Lower lobe of right lung (tissue), 2 donors: ENCODE measurements at places on chromosomes 6 and 20.
A peak's percentile ranks its signal among the peaks of the same experiment; 100 is the strongest.

DNA sequence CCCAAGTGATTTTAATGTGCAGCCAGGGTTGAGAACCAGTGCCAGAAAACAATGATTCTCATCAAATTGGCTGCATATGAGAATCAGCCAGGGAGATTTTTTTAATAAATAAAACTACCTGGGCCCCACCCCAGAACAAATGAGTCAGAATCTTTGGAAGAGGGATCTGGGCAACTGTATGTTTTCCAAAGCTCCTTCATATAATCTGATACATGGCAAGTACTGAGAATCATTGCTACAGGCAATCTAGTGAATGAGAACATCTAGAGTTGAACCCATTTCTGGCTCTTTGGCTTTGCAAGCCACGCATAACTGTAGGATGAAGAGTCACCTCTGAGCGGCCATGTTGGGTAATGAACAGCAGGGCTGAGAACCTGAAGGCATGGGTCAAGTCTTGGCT lies 26.1 kb upstream of the DSP start:
- DNase-seq = no peak

- no peak for DNase-seq
These were observed 693 bp upstream of the SLC29A1 start for GRCh38 chr6:44222486-44223318.

DNA sequence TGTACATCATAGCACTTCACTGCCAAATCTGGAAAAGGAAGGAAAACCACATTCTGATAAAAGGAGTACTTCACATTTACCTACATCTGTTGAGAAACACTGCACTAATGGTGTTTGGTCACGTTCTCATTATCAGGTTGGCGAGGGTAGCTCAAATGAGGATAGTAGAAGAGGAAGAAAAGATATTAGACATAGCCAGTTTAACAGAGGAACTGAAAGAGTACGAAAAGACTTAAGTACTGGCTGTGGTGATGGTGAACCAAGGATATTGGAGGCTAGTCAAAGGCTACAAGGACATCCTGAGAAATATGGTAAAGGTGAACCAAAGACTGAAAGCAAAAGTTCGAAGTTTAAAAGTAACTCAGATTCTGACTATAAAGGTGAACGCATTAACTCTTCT lies 32.0 kb upstream of the GJA10 start:
- no peak for DNase-seq

DNA sequence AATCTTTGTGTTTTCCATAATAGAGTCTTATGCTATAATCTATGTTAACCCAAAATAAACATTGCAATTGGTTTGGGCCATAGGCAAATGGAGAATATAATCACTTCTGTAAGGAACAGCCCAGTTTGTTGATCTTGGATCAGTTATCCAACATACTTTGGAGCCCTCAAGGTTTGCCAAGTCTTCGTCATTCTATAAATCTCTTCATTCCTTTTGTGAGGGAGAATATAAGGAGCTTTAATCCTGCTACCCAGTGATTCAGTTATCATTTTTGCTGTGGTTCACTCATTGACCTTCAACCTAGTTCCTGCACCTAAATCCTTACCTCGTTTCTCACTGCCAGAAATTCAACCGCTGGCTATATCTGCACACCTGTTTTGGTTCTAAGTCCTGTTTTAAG lies 500.3 kb upstream of the PTCHD4 start:
- DNase-seq = no peak

DNA sequence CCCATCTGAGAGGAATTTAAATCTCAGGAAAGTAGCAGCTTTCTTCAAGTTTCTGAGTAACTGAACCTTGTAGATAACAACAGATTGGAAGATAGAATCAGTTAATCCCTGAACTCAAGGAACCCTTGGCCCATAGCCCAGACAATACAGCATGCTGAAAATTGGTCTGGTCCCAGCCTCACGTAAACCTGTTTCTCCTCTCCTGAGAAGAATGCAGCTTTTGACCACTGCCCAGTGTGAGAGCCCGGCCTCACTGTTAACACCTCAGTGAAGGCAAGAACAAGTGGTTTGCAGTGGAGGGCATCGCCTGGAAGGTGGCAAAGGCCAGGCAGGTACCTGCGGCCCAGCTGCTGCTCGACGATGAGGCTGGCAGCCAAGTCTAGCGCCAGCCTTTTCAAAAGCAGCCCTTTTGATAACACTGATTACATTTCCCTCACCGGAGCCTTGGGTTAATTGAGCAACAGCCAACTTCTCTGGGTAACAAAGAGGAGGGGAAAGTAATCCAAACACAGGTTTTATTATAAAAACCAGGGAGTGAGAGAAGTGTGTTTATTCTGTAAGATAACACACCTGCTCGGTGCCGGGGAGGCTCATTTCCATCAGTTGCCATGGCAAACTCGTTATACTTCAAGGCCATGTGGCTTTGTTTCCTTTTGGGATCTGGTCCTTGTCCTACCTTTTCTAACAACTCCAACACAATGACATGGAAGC lies 54.0 kb downstream of the TRAF3IP2 start:
- DNase-seq = peak; percentile 75

- no peak for DNase-seq
These were observed 22.0 kb upstream of the SLC2A12 start for GRCh38 chr6:134074151-134075055.

- no peak for DNase-seq
These were observed 46.1 kb upstream of the JAG1 start for GRCh38 chr20:10719740-10720385.

- no peak for DNase-seq
These were observed 135.6 kb downstream of the HIVEP1 start for GRCh38 chr6:12147557-12148316.

DNA sequence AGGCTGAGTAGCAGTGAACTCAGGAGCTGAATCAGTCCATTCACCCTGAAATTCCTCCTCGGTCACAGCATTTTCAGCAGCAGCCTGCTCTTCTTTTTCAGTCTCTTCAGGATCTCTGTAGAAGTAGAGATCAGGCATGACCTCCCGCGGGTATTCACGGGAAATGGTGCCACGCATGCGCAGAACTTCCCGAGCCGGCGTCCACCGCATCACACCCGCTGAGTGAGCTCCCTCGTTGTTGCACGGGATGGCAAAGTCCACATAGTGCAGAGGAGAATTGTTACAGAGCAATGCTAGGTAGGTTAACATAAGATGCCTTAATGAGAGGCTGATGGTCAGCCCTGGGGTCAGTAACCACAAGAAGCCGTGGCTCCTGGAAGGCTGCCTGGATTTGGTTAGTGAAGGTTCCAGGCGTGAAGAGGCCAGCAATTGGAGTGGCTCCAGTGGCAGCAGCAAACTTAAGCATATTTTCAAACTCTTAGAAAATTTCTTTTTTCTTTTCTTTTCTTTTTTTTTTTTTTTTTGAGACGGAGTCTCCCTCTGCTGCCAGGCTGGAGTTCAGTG lies 113.5 kb upstream of the HDAC2 start:
- DNase-seq = no peak

- no peak for DNase-seq
These were observed 635 bp upstream of the ELOVL2 start for GRCh38 chr6:11044712-11045167.

DNA sequence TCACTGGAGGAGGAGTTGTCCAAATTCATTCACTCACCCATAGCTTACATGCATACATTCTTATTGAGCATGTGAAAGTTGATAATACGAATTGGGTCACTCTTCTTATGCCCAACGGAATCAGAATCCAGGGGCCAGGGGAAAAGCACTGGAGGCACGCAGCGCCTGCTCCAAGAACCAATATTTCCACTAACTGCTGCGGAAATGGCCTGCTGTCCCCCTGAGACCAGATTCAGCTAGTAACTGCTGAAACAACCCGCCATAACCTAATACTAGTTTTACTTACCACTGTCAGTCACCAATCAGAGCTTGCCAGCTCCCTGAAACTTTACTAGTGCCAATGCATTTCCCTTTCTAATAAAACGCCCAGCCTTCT lies 641 bp upstream of the FKBP1A start:
- no peak for DNase-seq

DNA sequence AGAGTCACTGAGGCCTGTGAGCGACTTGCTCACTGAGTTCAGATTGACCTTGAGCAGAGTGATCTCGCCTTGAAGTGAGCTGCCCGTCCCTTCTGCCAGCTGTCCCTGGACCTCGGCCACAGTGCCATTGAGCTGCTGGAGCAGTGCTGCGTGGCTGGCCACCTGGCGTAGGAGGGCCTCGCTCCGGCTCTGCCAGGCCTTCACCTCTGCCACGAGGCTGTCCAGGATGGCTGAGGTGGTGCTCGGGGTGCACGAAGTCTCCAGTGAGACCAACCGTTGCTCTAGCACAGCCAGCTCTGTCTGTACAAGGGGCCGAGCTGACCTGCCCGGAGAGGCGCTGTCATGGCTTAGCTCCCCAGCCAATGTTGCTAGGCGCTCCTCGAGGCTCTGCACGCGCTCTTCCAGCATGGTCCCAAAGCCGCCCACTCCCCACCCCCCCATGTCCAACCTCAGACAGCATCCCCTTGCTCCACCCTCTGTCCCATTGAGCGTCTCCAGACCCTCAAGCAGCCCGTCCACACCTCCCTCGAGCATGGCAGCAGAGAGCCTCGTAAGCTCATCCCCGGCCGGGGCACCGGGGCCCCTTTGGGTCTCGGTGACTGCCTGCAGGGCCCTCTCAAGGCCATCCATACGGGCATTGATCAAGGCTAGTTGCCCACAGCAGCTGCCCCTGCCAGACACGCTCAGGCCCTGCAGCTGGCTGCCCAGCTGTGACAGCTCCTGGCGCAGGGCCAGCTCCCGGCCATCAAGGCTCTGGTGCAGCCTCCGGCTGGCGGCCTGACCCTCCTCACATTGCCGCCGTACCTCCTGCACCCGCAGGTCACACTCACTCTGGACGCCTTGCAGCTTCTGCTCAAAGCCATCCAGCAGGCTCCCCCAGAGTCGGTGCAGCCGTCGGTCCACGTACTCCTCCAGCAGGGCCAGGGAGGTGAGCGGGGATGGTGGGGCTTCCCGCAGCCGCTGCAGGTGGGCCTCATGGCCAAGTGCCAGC lies 4.6 kb downstream of the EMILIN3 start:
- no peak for DNase-seq

DNA sequence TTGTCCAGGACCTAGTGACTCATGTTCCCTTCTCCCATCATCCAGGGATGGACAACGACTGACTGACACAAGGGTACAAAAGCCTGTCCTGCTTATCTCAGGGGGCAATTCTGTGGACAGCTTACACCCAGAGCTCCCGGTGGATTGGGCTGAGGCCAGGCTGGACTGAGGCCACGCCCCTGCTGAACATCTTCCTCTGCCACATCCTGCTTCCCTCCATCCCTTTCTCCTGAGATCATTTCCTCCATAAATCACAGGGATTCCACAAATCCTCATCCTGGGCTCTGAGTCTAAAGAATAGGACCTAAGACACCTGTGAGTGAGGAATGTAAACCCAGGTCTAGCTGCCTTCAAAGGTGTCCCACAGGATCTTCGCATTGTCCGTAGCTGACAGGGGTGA lies 30.4 kb upstream of the RNF24 start:
- DNase-seq = no peak

GRCh38 chr6:3518356-3519190 lies 61.7 kb upstream of the SLC22A23 start:
- DNase-seq = no peak

GRCh38 chr20:47049771-47050170 lies 155.1 kb downstream of the EYA2 start:
- no peak for DNase-seq

DNA sequence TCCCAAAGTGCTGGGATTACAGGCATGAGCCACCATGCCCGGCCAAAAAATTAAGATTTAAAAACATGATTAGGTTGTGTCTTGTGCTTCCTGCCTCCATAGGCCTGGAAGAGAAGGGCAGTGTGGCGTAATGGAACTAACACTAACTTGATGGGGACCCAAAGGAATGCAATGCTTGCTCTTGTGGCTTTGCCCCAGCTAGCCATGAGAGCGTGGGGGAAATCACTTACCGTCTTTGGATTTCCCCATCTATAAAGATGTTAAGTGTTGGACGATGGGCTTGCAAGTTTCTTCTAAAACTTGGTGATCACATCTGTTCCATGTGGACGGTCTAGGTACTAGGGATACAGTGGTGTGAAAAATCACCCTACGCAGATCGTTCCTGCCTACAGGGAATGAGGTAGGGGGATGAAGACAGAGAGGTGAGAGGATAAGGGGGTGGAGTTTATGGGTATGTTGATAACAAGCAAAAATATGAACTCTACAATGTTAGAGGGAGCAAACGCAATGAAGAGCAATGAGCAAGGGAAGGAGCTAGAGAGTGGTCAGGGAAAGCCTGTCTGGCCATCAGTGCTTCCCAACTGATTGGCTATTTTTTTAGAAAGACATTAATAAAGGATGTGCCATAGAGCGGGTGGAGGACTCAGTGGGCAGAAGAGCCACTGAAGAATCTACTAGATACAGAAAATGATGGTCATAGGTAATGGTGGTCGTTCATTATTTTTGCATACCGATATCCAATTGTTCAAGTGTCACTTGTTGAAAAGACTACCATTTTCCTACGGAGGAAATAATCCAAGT lies 165.2 kb downstream of the BCAS1 start:
- no peak for DNase-seq

DNA sequence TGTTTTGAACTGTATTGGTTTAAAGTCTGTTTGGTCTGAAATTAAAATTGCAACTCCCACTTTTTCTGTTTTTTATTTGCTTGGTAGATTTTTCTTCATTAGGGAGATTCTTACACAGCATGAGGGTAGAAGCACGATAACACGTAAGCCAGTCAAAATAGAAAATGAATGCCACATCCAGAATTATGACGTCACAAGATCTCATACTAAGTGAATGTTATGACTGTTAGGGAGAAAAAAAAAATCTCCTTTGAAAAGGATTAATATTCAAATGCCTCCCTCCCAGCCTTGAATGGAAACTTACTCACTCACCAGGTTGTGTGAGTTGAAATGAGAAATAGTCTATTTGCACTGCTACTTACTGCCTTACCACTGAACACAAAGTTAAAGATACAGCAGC lies 670.8 kb downstream of the TFAP2A start:
- DNase-seq = no peak

- DNase-seq = no peak
These were observed 15.6 kb upstream of the GCNT2 start for GRCh38 chr6:10505529-10505928.

GRCh38 chr6:114576330-114576729 lies 233.5 kb upstream of the HS3ST5 start:
- DNase-seq = no peak

DNA sequence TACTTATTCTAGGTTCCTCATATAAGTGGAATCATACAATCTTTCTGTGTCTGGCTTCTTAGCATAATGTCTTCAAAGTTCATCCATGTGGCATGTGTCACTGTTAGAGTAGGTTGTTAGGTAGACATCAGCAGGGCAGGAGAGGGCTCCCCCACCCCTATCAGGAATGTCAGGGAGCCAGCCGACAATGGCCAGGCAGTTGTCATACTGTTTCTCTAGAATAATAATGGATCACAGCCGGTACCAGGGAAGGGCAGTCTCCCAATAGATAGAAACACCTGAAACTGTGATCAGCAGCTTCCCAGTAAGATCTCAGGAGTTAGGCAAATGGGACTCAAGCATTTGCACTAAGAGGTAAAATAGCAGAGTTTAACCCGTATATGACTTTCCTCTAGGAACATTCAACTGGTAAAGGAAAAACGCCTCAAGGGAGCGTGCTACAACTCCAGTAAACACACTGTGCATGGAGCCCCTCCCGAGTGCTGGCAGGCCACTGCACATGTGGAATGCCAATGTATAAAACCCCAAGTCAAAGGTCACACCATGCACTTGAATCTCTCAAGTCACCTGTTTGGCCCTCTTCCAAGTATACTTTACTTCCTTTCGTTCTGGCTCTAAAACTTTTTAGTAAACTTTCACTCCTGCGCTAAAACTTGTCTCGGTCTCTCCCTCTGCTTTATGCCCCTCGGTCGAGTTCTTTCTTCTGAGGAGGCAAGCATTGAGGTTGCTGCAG lies 29.8 kb upstream of the SIRT5 start:
- DNase-seq = no peak

GRCh38 chr6:151293688-151294016 lies 53.9 kb downstream of the AKAP12 start:
- DNase-seq = no peak

GRCh38 chr6:157173776-157174175 lies 149.5 kb downstream of the TMEM242 start:
- DNase-seq = no peak
